ENCODE measurements at places on chromosomes 3 and 15.

DNA sequence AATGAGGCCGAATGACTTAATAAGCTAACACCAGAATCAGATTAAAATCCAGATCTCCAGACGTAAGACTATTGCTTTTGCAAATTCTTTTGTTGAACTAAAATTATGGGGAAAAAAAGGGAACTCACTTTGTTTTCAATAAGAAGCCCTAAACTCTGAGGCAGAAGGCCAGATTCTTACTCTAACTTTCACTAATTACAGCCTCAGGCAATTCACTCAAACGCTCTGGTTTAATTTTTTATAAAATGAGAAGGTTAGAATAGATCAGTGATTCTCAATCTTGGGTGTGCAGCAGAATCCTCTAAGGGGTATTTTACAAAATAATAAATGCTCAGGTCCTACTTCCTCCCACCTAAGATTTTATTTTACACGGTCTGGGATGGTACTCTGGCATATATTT, 38.1 kb downstream of the C3orf70 start:
- DNase-seq = no peak

DNA sequence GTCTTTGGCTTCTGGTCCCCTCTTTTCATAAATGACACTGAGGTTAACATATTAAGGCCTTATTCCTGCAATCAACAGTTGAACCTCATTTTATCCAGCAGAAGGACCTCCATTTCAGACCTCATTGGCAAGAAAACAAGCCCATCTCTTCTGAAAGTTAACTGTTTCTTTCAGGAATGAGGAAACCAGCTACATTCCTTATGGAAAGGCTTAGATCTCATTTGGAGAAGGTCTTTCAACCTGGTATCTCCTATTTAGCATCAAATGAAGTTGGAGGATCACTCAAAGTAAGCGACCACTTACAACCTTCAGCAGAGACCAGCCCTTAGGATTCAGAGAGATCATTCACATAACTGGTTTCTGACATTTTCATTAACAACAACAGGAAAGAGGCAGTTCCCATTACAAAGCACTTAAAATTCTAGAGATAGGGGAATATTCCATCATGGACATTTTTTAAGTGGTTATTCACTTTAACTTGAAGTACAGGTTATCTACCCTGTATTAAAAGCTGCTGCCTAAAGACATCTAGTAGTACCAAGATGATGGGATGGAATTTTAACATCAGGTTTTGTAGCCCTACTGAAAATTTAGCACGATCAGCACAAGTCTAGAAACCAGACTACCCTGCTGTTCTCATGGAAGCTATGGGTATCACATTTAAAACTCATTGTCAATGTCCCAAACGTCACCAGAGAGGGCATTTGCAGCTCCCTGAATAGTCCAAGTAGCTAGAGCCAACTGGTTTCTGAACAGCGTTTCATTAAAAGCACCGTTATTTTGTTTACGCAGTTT, 30.4 kb downstream of the TFRC start:
- no peak for DNase-seq

DNA sequence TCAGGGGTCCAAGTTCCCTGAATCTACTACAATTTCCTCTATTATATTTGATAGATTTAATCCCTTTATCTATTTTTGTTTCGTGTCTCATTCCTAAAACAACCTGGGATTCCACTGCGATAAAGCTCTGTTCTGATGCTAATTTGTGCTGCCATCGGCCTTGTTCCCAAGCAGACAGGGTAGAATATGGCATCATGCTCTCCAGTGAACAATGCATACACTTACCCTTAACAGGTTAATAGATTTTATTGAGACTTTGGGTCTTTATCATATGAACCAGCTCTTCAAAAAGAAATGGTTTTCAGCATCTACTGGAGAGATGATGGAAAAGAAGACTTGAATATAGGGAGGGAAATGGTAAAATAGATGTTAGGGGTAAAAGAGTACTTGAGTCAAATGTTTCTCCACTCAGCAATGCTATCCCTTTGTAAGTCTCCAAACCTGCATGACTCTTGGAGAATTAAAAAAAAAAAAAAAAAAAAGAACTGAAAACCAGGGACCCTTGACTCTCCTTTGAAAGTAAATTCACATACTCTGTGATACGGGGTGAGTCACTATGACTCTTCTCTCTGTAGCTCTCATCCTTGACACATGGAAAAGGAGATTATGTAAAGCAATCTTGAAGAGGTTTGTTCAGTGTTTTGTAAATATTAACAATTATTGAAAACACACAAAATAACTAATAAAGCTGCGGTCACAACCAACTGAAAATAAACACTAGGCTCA, 268.8 kb downstream of the ZBTB20 start:
- peak; percentile 27 for DNase-seq

DNA sequence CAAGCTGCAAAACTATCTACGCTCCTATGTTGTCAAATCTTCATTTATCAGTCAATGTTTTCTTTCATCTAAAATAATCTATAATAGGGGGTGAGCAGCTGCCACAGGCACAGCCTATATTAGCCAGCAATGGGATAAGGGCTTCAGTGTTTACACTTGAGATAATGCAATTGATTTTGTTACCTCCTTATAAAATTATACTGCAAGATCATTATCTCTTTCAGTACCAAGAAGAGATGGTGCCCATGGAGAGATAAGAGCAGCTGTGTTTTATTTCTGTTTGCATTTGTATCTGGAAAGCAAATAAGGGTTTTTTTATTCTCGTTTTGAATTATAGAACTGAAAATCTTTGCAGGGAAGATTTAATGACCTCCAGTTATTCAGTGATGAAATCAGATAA, 68.9 kb downstream of the PLD1 start:
- DNase-seq = no peak

GRCh38 chr3:30952786-30953185, 58.3 kb upstream of the GADL1 start:
- DNase-seq = no peak

DNA sequence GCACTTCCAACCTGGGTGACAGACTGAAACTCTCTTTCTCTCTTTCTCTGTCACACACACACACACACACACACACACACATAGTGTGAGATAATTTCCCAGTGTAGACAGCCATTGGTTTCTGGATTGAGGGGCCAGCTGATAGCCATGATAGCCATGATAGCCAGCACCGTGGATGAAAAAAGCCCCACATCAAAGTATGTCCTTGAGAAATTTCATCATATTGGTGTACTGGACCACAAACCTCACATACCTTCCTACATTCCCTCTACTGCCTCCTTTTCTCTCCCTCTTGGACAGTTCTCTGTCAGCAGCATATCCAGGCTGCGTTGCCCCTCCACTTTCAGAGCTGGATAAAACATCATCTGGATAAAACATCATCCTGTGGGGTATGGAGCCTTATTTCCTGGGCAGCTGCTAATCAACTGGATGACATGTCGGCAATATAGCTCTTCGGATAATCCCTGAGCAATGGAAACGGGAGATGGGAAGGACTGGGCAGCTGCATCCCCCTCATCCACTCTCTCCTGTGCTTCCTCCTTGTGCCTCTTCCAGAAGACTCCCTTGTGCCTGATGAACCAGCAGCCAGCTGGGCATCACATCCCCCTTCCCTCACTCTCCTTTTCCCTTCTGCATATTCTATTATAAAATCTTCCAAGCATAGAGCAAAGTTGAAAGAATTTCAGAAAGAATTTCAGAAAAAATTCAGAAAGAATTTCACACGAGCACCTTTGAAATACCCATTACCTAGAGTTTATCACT, 39.3 kb downstream of the GRK7 start:
- no peak for DNase-seq

DNA sequence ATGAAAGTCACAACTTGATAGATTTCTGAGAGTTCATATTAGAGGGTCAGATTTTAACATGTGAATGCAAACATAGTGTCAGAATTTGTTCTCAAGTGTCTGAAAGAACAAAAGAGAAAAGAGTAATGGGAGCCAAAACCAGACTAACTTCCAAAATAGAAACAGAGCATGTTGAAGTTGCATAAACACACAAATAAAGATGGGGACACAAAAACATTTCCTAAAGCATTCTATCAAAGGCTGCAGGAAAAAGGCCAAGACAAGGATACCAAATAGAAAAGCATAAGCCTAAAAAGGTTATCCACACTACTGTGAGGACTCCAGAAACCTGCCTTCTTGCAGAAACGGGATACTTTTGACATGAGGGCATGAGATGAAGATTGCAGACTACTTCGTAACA, 2.8 kb downstream of the FHIT start:
- DNase-seq = no peak

GRCh38 chr15:74134387-74135027, 4.1 kb downstream of the ISLR2 start:
- DNase-seq = no peak

DNA sequence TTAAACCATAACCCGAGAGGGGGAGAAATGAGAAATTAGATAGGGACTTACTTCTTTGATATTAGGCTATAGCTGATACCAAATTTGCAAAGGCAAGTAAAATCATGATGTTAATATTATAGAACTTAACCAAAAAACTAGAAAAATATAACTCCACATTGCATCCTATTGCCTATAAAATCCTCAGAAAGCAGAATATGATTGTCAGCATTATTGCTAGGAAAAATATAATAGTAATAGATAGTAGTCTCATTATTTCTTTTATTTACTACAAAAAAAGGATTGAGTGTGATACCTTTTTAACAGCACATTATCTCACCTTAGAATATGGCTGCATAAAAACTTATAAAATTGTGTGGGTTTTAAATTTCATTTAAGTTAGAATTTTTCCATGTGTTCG, 206.5 kb upstream of the CDIN1 start:
- no peak for DNase-seq

DNA sequence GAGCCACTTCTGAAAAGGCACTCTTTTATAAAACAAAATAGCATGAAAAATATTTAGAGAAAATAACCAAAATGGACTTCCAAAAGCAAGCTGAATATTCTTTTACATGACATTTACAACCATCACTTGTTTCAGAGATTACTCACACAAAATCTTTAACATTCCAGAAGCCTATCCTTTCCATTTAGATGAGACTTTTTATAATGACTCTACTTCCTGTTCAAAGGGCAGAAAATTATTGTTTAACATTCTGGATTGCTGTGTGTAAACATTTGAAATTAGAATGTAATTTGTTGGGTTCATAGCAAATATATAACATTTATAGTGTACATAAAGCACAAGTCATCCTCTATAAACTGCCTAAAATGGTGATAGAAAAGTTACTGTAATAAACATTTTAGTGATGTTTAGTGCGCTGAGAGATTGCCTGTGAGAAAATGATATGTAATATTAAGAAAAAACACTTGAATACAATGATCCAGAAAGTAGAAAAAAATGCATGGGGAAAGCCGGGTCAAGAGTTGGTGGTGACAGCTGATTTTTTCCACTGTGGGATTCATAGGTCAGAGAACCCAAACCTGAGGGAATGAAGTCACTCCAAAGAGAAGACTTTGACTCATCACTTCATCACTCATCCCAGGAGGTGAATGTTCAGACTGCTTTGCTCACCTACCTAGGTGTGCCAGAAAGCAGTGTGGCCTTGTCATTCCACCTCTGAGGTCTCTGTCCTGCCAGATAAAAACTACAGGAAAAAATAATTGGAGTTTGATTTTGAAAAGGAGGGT, 305.8 kb downstream of the ARPP21 start:
- peak; percentile 18 for DNase-seq

DNA sequence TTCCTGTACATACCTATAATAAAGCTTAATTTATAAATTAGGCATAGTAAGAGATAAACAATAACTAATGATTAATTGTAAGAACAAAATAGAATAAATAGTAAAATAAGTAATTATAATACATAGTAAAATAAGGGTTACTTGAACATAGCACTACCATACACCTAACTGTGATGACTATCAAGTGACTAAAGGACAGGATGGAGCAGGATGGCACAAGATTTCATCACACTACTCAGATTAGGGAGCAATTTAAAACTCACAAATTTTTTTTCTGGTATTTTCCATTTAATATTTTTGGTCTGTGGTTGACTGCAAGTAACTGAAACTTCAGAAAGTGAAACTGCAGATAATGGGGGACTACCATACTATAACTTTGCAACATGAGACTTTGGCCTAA, 14.8 kb downstream of the RFX7 start:
- no peak for DNase-seq

- no peak for DNase-seq
Observed at GRCh38 chr15:55549305-55549704, 38.8 kb downstream of the PYGO1 start.

DNA sequence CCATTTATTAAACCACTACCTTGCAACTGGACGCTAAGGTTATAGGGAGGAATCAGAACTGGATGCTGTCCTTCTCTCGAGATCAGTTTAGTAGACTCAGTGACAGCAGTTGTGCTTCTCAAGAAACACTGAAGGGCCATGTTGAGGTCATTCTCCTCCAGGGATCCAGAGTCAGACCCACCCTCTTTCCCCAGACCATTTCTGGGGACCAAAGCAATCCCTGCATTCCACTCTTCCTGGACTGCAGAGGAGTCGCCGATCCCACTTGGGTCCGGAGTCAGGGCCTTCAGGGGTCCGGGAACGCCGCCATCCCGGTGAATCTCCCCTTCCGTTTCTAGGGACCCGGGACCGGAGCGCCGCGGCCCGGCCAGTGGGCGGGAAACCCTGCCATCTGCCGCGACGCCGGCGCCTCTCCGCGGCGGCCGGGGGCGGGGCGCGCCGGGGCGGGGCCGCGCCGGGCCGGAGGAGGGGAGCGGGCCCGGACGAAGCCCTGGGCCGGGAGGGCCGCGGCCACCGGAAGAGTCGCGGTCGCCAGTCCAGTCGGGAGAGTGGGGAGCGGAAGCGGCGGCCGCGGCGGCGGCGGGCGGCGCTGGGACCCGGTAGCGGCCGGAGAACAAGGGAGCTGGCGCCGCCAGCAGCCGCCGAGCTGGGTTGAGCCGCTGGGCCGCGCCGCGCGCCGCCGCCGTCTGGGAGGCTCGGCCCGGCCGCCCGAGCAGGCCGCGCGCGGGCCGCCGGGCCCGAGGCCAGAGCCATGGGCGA, at the start of gene DVL3:
TSS of gene DVL3 (plus strand) at position 493 of the 759 bp plus-strand sequence. CDS start at position 752, 259 bp downstream.
- peak; percentile 70 for DNase-seq
